Stimulated activated CD4-positive, alpha-beta T cell treated with anti-CD3 and anti-CD28 coated beads, TNF-alpha, amount 100 ng/mL, for 1 hour (primary cell): ENCODE measurements at places on chromosomes 1 and 21.

- DNase-seq = no peak
Measured at GRCh38 chr1:242673652-242674051, 149.2 kb upstream of the PLD5 start.

DNA sequence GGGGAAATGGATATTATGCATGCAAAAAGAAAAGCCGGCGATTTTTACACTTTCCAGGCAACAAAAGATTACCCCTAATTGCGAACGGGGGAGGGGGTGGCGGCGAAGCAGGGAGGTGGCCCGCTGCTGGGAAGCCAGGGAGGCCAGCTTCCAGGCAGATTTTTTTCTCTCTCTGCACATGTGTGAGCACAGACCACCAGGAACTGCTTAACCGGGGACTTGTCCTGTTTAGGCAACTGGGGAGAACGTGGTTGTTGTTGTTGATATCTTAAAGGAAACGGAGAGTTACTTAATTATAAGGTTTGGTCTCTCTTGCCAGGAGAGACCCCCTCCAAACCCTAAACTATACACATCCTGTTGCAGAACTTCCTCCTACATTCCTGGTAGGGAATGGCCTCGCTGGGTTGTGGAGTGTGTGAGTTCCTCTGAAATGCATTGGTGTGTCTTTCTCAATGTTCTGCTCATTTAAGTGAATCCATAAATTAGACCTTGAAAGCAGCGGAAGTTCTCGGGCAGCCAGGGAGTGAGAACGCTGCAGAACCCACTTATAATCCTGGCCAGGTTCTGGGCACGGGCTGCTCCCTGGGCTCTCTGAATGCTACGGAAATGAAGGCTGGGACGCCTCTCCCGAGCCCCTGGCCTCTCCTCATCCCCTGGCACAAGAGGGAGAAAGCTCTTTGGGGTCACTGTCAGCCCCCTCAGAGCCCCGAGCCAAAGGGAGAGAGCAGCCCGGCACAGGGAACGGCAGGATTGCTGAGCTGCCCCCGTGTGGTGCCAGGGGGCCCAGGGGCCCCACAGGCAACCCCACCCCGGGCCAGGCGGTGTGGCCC, 250.0 kb downstream of the FOXD2 start:
- DNase-seq = no peak

GRCh38 chr21:35705237-35705887, 355.0 kb downstream of the SETD4 start:
- DNase-seq = no peak

DNA sequence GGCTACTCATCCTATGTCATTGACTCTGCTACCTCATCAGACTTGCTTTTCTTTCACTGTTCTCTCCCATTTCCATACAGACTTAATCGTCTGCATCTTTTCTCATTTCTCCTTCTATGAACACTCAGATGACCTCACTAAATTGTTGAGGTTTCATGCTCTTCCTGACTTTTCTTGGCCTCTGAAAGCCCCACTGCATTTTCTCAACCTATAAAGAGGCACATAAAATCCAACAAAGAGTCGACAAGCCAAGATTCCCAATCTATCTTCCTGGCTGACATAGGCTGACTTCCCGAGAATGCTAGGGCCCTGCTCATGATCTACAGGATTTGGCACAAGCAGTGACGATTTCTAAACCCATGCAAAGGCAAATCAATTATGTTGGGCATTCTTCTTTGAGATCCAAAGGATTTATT, 280.8 kb upstream of the DPYD start:
- no peak for DNase-seq

DNA sequence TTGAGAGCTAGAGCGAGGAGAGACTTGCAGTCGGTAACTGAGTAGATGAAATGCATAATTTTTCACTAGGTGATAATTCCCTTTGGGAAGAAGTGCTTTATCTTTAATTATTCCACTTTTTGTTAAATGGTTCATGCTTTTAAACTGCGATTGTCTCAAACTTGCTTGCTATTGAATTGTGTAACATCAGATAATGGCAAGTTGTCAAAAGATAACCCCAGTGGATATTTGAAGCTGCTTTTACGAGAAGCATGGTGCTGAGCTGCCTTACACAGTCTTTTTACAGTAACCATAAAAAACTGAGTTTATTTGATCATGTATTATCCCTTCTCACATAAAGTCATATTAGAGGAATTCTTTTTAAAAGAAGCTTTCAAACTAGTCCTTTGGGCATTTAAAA, 30.2 kb downstream of the TMEM50B start:
- DNase-seq = no peak

DNA sequence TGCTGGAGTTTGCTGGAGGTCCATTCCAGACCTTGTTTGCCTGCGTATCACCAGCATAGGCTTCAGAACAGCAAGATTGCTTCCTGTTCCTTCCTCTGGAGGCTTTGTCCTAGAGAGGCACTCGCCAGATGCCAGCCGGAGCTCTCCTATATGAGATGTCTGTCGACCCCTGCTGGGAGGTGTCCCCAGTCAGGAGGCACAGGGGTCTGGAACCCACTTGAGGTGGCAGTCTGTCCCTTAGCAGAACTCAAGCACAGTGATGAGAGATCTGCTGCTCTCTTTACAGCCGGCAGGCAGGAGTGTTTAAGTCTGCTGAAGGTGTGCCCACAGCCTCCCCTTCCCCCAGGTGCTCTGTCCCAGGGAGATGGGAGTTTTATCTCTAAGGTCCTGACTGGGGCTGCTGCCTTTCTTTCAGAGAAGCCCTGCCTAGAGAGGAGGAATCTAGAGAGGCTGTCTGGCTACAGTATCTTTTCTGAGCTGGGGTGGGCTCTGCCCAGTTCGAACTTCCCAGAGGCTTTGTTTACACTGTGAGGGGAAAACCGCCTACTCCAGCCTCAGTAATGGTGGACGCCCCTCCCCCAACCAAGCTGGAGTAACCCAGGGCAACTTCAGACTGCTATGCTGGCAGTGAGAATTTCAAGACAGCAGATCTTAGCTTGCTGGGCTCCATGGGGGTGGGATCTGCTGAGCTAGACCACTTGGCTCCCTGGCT, 205.0 kb downstream of the GPR52 start:
- no peak for DNase-seq

DNA sequence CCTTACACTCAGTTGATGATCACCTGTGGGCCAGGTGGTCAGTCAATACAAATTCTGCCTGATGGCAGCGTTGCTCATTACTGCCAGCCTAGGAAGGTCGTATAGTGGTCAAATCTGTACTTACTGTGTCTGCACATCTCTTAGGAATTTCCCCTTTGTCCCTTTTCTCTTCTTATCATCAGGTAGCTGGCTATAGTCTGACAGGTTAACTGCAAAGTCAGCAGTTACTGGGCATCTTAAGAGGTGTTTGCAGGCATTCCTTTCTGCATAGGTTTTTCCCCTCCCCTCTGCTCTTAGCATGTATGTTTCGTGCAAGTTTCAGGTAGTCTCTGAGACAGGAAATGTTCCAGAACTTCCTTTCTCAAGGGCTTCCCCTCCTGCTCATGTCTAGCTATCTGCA, 298.7 kb downstream of the LRRIQ3 start:
- no peak for DNase-seq

DNA sequence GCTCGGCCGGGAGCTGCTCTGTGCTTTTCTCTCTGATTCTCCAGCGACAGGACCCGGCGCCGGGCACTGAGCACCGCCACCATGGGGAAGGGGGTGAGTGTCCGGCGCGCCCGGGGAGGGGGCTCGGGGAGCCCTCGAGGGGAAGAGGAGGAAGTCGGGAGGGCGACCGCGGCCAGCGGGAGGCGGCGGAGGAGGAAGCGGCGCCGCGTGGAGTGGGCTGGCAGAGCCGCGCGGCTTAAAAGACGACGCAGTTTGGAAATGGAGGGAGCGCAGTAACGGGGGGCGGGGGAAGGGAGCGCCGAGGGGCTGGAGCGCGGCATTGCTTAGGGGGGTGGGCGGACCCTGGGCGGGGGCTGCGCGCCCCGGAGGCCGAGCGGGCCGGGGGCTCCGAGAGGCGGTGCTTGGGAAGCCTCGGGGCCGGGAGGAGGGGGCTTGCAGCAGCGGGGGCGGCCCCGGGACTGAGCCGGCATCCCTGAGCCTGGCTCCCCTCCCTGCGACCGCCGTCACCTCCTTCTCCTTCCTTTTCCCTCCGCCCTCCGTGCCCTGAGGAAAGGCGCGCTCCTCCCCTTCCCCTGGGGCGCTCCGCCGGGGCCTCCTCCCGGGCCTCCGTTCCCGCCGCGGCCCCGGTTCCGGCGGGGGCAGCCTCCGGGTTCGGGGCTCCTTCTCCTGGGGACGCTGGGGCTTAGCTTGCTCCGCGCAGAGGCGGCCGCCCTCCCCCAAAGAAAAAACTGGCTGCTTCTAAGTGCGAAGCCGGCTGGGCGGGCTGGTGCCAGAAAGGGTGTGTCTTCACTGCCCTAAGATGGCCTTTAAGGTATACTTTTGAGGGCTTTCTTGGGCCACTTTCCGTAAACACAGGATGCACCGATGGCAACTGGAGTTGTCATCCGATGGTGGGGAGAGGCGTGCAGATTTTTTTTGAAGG, 648 bp downstream of the ATP1A1 start:
- DNase-seq = no peak

- DNase-seq = no peak
Measured at GRCh38 chr1:73803380-73803779, 394.6 kb downstream of the LRRIQ3 start.

GRCh38 chr1:232386721-232387510, 243.0 kb downstream of the SIPA1L2 start:
- no peak for DNase-seq

- DNase-seq = no peak
Measured at GRCh38 chr1:62539028-62539447, 58.3 kb upstream of the ANGPTL3 start.

DNA sequence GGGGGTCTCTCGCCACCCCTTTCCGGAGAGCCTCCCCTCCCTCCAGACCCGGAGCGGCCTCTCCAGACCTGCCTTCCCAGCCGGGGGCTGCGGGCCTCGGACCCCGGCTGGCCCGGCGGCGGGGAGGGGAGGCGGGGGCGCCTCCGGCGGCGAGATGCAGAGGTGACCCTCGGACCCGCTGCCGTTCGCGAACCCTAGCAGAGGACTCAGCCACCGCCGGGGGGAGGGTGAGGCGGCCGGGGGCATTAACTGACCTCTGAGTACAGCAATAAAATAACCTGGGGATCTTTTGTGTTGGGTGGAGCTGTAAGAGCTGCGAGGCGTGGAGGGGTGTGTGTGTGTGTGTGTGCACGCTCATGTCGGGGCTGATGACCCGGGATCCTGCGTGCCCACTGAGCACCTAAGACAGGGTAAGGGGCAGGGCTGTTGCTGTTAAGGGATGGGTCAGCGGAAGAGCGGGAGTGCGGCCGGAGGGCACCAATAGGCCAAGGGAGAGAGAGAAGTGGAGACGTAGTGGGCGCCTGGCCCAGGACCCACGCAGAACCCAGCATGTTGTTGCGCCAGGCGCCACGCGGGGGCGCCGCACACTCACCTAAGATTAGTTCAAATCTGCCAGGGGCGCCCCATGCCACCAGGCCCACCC, 6.3 kb downstream of the HAPLN2 start:
- peak; percentile 64 for DNase-seq

GRCh38 chr1:230157420-230158390, 90.7 kb downstream of the GALNT2 start:
- DNase-seq = no peak
